Fibroblast of skin of scalp (primary cell): ENCODE measurements at places on chromosomes 3 and 15.

- DNase-seq: no peak
Measured at GRCh38 chr3:195139091-195139875, 131.7 kb downstream of the XXYLT1 start.

DNA sequence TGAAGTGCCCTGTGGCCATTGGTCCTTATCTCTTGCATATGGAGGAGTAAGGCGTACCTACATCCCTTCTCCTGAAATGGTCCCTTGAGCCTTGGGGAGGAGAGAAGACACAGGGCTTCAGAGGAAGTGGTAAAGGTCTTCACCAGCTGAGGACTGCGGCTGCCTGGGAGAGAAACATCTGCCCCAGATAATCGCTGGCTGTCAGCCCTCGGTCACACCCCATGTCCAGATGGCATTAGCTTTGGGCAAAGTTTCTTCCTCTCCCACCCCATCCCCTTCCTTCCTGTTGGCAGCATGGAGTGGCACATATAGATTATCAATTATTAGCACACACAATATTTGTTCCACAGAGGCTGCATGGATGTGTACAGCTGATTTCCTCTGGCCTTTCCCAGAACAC is 61.6 kb downstream of the LRTM1 start:
- DNase-seq: no peak

DNA sequence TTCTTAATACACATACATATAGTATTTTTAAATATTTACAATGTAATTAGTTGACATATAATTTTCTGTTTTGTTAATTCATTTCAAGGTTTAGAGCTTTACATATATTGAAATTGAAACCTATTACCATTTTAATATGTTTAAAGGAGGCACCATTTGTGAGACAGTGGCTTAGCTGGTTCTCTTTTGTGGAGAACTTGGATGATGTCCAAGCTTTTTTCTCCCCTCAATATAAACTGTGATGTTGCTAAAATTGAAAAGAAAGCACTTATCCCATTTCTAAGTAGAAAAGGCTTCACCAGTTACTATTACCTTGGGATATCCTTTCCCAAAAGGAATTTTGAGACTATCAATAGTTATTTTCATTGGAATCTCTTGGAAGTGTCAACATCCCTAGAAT is 707.2 kb downstream of the NTRK3 start:
- DNase-seq: no peak

DNA sequence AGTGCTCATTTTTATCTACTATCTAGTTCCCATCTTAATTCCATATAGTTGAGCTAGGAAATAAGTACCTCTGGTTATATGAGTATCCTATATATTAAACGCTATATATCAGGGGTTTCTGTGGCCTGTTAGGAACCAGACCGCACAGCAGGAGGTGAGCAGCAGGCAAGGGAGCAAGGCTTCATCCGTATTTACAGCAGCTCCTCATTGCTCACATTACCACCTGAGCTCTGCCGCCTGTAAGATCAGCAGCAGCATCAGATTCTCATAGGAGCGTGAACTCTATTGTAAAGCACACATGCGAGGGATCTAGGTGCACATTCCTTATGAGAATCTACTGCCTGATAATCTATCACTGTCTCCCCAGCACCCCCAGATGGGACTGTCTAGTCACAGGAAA is 23.0 kb downstream of the GSK3B start:
- DNase-seq: no peak

DNA sequence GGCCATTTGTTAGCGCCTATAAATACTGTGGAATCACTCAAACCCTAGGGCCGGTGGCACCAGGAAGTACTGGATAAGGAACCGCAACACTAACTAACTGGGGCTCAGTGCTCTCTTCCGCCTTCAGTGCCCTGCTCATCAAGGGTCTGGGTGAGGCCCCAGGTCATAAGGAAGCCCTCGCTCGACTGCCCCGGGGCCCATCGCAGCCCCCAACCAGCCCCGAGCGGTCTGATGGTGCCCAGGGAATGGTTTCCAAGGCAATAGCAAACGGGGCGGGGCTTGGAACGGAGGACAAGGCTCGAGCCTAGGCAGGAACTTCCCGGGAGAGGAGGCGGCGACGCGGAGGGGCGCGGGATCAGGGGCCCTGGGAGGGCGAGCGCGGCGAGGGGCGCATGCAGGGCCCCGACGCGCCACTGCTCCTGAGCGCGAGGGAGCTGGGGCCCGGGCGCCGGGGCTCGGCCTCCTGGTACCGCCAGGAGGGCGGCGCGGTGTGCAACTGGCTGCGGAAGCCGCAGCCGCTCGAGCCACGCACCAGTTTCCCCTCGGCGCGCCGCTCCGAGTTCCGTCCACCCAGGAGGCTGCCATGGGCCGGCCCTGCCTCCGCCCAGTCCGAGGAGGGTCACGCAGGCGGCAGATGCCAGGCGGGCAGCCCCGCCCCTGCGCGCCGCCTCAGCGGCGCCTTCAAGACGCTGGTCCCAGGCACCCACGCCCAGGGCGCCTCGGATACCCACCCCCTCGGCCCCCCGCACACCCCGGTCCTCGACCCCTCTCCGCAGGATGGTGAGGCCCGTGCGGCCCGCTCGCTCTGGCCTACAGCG is at the start of gene TTLL3:
Gene TTLL3 (plus strand): TSS at position 648 of the 818 bp plus-strand sequence. CDS start 400 bp downstream, outside the sequence.
- DNase-seq: peak; percentile 63

- DNase-seq: peak; percentile 77
Measured at GRCh38 chr15:37931868-37932267, 2.6 kb upstream of the TMCO5A start.

- peak; percentile 82 for DNase-seq
Measured at GRCh38 chr3:105836533-105836932, 32.3 kb downstream of the CBLB start.

DNA sequence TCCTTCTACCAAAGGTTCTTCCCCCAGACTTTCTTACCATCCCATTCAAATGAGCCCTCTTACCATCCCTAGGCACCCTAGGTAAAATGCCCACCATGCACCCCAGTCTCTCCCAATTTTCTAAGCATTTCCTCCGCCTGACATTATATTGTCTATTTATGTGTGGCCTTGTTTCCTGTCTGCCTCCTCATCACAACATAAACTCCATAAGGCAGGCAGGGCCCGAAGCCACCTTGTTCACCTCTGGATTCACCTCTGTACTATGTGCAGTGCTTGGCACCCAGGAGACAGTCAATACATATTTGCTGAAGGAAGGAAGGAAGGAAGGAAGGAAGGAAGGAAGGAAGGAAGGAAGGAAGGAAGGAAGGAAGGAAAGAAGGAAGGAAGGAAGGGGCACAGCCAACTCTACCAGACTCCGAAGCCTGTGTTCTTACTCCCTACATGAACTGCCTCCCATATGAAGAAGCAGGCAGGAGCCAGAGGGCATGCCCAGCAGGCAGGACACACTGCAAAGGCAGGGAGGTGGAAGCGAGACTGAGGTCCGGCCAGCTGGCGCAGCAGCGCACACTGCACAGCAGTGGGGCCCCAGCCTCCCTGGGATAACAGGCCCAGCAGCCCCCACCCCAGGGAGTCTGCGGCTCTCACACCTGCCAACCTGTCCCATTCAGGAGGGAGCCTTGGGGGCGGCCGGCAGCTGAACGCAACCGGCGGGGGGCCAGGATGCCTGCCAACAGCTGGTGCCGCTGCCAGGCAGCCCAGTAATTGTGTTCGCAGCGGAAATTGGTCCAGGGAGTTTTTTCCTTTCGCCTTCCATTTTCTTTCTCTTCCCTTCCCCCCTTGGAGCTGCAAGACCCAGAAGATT is 106.0 kb upstream of the LINGO1 start:
- no peak for DNase-seq

- DNase-seq: no peak
Measured at GRCh38 chr3:50483374-50483773, 20.1 kb downstream of the CACNA2D2 start.

- DNase-seq: no peak
Measured at GRCh38 chr3:30457081-30457480, 149.3 kb upstream of the TGFBR2 start.

DNA sequence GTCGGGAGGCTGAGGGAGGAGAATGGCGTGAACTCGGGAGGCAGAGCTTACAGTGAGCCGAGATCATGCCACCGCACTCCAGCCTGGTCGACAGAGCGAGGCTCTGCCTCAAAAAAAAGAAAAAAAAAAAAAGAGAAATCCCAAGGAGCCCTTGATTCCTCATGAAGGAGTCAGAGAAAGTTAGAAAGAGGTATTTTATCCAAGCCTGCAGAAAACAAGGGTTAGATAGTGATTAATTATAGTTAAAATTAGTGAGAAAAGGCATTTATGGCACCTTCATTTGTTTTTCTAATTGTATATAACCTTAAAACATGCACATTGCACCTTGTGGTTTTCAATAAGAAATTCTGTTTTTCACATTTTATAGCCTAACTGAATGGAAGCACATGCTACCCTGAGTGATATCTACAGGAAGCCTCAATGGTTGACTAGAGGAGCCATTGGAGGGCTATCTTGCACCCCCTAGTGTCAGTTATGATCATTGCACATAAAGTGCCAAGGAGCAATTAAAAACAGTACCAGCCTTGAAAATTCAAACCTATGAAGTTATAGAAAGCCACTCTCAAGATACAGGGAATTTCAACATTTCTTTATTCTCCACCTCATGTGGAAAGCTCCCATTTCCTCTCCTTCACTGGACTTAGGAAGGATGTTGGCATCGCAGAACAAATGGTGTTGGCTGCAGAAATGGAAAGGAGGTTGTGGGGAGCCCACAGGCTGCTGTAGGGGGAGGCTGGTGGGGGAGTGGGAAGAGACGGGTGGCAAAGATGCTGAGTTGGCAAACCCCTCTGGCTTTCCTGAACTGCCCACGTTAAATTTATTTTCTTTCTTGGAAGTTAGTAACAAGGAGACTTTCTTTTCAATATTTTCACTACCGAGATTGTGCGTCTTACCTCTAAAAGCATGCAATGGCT is 48.5 kb downstream of the ITGA11 start:
- peak; percentile 54 for DNase-seq

GRCh38 chr3:37622999-37623883 is 238.4 kb upstream of the CTDSPL start:
- DNase-seq: no peak

GRCh38 chr3:78349571-78349970 is 1309.7 kb downstream of the ROBO2 start:
- no peak for DNase-seq

- DNase-seq: peak; percentile 11
Measured at GRCh38 chr3:32684029-32684799, 774 bp upstream of the CNOT10 start.

DNA sequence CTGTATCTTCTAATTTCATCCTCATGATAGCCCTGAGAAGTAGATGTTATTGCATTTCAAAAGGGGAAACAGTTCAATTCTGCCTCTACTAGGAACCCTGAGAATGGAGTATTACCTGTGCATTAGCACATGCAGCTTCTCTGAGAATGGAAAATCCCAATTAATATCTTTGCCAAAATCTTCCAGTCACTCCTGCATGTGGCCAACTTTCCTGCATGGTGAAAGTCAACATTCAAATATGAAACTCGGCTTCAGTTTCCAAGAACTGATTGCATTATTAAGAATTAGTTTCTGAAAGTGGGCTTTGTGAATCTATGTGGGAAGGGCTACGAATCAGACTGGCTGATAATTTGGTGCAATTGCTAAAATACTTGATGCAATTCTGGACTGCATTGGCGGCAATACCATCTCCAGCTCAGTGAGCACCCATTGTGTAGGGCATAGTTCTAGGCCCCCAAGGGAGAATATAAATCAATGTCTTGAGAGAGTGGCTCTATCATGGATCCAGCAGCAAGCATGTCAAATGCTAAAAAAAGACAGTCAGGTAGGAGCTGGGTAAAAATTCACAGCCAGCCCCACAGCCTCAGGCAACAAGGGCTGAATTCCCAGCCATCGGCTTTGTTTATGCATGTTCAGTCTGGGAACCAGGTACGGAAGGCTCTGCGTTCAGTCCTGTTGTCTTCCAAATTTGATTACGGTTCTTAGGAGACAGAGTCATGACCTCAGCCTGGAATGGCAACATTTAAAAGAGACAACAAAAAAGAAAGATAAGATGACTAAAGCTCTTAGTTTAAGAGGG is 18.8 kb upstream of the BCL6 start:
- no peak for DNase-seq

- no peak for DNase-seq
Measured at GRCh38 chr3:62260655-62261054, 112.7 kb downstream of the FEZF2 start.

GRCh38 chr3:144652573-144652972 is 681.0 kb downstream of the DIPK2A start:
- DNase-seq: peak; percentile 79

DNA sequence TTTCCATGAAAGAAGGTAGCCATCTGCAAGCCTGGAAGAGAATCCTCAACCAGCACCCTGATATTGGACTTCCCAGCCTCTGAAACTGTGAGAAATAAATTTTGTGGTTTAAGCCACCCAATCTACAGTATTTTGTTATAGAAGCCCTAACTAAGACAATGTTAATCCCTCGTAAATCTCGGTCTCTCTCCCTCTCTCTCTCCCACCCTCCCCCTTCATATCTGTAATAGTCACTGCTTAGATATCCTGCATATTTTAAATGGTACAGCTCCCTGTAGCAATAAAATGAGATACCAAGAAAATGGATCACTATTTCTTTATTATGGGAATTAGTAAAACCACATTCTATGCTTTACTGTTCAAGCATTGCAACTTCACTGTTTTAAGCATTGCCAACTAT is 21.0 kb upstream of the FAM174B start:
- DNase-seq: no peak

DNA sequence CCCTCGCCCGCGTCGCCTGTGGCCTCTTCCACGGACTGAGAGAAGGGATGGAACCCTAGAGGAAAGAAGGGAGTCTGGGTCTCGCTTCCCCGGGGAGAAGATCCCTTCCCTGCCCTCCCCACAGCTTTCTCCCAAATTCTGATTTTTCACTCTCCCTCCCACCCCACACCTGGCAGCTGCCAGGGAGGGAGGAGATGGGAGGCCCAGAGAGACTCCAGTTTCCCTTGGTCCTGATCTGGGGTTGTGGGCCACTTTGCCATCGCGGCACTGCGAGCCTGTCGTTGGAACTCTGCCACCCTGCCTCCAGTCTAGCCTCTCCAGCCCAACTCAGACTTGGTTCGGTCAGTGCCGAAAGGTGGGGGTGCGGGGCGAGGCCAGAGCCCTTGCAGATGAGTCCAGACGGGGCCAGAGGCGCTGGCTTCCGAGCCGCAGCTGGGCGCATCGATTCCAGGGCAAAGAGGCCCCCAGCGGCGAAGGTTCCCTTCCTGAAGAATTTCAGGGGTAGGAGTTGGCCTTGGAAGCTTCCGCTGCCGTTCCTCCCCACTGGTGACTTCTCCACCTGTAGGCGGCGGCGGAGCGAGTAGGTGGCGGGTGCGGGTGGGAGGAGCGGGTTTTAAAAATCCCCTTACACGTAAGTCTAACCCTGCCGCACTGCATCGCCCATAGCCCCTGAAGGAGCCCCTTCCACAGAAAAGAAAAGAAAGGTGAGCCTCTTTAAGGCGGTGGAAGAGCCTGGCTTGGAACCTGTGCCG is 5.2 kb downstream of the WNT5A start:
- peak; percentile 65 for DNase-seq

- peak; percentile 99 for DNase-seq
Measured at GRCh38 chr3:41681479-41681878, 280.4 kb downstream of the ULK4 start.

DNA sequence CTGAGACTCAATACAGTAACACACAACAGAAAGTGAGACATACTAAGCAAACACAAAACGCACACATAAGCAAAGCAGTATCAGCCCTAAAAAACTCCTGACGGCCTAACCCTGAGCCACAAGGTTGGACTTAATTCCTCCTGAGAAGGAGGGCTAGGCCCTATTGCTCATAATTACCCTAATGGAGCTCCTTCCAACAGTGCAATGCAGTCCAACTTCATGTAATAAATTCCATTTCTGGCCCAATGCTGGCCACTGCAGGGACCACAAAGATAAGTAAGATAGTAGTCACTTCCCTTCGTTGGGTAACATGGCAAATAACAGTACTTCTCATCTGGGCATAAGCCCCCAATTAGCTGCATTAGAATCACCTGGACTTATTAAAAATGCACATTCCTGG is 4.2 kb downstream of the VPS39 start:
- DNase-seq: no peak
